ENCODE measurements at places on chromosomes 12 and 14.

- DNase-seq: no peak
Measured at GRCh38 chr12:51636581-51636980, 45.5 kb downstream of the SCN8A start.

DNA sequence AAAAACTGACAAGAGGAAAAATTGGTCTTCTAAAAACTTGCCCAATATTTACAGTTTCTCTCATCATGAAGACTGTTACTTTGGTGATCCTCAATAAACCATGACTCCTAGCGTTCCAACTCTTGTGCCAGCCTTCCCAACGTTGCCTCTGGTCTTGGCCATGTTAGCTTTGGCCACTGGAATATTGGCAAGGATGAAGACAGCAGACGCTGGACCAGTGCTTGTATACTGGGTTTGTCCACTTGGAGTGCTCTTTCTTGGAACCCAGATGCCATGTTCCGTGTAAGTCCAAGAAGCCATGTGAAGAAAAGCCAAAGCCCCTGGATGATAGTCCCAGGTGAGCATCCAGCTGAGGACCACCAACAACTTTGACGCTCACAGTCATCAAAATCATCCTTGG is 379.6 kb downstream of the NUAK1 start:
- no peak for DNase-seq

GRCh38 chr12:39975374-39975918 is 130.4 kb downstream of the SLC2A13 start:
- no peak for DNase-seq

GRCh38 chr12:64571411-64571810 is 38.9 kb upstream of the RASSF3 start:
- DNase-seq: no peak

GRCh38 chr12:87259391-87259790 is 769.8 kb downstream of the C12orf50 start:
- DNase-seq: no peak

GRCh38 chr12:63802012-63802608 is 22.4 kb downstream of the RXYLT1 start:
- DNase-seq: no peak

DNA sequence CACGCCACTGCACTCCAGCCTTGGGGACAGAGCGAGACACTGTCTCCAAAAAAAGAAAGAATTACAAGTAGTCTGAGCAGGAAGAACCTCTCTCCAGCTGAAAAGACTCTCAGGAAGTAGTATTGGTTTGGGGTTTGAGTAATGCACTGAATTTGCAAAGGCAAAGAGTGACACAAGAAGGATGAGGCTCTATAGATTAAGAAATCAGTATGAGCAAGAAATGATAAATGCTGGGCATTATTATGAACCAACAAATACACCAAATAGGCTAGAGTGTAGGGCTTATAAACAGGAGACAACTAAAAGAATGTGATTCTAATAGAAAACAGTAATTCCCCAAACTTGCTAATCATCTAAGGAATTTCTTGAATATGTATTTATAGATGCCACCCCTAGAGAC is 2.6 kb upstream of the SLC35E3 start:
- peak; percentile 65 for DNase-seq

GRCh38 chr12:121996050-121996944 is 25.4 kb upstream of the BCL7A start:
- DNase-seq: no peak

GRCh38 chr12:70826156-70826555 is 94.4 kb downstream of the PTPRR start:
- DNase-seq: no peak
